ENCODE measurements at places on chromosomes 5 and 9. TPM values are rescaled to one million over a fixed set of nuclear protein-coding genes. Genes with fewer than 3 reads are reported as not detected.

The KLF4 gene
- 0.13 TPM for polyA plus RNA-seq

The ROR2 gene
- not detected for polyA plus RNA-seq

The EIF4E1B gene
- polyA plus RNA-seq, result not detected

The ADAMTS12 gene
- polyA plus RNA-seq, result not detected

The PCDHGB4 gene
- polyA plus RNA-seq, result 0.08 TPM

The TIMD4 gene
- not detected for polyA plus RNA-seq

The EXD3 gene
- polyA plus RNA-seq, result 5.6 TPM

The MCTP1 gene
- 2.6 TPM for polyA plus RNA-seq

The CDKN2B-AS1 gene
- polyA plus RNA-seq, result not detected

The GABRG2 gene
- polyA plus RNA-seq, result not detected

The LMX1B gene
- polyA plus RNA-seq, result not detected

The IFNA21 gene
- not detected for polyA plus RNA-seq

The PCDHGB3 gene
- not detected for polyA plus RNA-seq

The MYO10 gene
- not detected for polyA plus RNA-seq

The SMC5 gene
- polyA plus RNA-seq, result 14.3 TPM

The CCDC192 gene
- not detected for polyA plus RNA-seq

The GPRIN1 gene
- polyA plus RNA-seq, result 0.35 TPM

The CD72 gene
- polyA plus RNA-seq, result 51.9 TPM

The SLC23A1 gene
- polyA plus RNA-seq, result not detected

The MARVELD2 gene
- polyA plus RNA-seq, result 2.5 TPM

The WNT8A gene
- not detected for polyA plus RNA-seq

The SHROOM1 gene
- polyA plus RNA-seq, result 0.70 TPM

The GFRA3 gene
- polyA plus RNA-seq, result not detected

The GGTA1 gene
- polyA plus RNA-seq, result not detected

The TLX3 gene
- polyA plus RNA-seq, result not detected

The PDZD2 gene
- polyA plus RNA-seq, result 0.16 TPM

The COL27A1 gene
- not detected for polyA plus RNA-seq

All from IgD-negative memory B cell (primary cell).